ENCODE measurements at places on chromosomes 1 and 21.

- DNase-seq, result no peak
Observed at GRCh38 chr1:205668951-205669340, 11.4 kb downstream of the SLC45A3 start.

DNA sequence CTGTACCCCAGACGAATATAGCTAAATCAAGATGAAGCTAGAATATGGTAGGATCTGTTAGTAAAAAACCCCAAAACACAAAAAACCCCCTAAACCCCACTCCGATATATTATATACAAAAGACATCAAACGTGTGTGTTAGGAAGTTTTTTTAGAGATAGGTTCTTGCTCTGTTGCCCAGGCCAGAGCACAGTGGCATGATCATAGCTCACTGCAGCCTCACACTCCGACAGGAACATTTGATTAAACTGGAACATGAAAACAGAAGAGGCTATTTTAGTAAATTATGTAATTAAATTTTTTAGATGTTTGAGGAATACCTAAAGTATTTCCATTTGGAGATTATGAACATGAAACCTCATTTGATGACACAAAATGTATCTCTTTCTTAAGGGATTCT lies 8.2 kb upstream of the RYR2 start:
- no peak for DNase-seq

DNA sequence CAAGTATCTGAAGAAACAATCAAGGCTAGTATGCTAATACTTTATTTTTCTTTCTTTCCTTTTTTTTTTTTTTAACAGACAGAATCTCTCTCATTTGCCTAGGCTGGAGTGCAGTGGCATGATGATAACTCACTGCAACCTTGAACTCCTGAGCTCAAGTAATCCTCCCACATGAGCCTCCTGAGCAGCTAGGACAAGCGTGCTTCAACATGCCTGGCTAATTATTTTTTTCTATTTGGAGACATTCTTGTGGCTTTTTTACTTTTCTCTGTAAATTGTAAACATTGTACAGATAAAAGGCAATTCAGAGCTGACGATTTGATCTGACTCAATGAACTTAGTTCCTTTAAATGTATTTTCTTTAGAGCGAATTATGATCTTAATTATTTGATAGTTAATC lies 41.4 kb downstream of the CCDC18 start:
- DNase-seq, result no peak

- DNase-seq, result no peak
Observed at GRCh38 chr1:91689641-91690481, 189.2 kb downstream of the CDC7 start.

- DNase-seq, result no peak
Observed at GRCh38 chr1:110897681-110898080, 24.7 kb downstream of the CD53 start.

- DNase-seq, result no peak
Observed at GRCh38 chr21:37869661-37870060, 46.6 kb downstream of the KCNJ6 start.

GRCh38 chr1:206662396-206663092 lies 22.2 kb upstream of the MAPKAPK2 start:
- DNase-seq, result no peak

DNA sequence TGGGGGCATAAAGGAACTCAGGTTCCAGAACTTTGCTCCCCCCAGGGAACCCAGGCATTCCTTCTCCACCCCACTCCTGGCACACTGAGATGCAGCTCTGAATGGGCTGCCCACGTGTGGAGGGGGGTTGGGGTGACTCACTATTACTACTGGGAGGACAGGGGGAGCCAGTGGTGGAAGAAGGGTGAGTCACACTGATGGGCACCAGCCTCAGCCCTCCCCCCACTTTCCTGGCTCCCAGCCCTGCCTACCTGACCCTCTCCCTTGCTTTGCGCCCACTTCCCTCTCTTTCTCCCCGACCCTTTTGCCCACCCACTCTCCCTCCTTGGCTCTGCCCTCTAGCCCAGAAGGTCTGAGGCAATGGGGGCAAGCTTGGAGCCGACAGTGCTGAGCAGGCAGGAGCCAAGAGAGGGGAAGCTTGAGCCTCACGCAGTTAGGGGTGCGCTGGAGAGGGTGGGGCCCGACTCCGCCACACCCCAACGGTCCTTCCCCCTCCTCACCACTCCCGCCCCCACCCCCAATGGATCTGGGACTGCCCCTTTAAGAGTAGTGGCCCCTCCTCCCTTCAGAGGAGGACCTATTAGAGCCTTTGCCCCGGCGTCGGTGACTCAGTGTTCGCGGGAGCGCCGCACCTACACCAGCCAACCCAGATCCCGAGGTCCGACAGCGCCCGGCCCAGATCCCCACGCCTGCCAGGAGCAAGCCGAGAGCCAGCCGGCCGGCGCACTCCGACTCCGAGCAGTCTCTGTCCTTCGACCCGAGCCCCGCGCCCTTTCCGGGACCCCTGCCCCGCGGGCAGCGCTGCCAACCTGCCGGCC lies at the start of gene LMNA:
Gene LMNA (plus strand): TSS at position 611 of the 818 bp plus-strand sequence. CDS start 208 bp downstream, outside the sequence.
- peak; percentile 90 for DNase-seq

DNA sequence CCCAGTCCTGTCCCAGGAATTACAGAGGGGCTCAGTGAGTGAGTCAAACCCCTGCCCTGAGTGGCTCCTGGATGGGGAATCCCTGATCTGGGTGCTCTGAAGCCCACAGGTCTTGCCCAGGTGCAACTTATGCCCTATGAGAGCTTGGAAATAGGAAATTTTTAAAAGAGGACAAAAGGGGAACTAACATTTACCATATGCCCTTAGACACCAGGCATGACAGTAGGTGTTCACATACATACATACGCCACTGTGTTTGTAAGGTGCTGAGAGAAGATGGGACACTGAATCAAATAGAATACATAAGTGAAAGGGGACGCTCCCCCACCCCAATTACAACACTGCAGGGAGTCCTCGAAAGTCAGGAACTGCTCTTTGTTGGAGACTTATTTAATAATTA lies 1.4 kb downstream of the CFAP45 start:
- no peak for DNase-seq

DNA sequence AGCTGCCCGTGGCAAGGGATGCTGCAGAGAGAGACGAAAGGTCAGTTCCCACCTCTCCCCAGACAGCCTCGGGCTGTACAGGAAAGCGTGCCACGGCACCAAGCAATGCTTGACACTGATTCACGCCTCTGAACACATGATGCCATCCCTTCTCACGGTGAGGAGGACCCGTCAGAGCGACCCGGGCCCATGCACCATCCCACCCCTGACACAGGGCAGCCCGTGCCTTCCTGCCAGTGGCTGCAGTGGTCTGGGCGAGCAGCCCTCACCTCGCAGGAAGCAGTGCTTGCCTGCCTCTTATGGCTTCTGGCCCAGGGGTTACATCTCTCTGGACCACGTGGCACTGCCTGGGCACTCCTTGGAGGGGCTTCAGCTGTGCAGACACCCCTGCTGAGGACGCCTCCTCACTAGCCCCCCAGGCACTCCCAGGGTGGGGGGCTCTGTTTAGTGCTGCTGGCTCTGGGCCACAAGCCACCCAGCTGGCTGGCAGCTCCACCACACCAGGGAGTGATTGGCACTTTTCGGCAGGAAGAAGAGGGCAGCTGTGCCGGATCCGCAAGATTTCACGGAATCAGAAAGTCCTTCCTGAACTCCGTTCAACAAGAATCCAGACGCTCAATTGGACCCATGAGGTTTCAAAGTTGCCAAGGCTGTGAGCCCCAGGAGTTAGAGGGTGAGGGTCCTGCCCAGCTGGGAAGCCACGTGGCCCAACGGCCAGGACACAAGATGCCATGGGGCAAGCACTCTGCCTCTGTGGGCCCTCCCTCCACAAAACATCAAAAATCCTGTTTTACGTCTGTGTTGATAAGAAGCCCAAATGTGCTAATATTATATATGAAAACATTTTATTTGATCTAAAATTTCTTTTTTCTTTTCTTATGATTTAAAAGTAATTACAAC lies 34.8 kb upstream of the SLC19A1 start:
- DNase-seq, result no peak
